SJCRH30 (cell line): ENCODE measurements at places on chromosomes 11 and 22. TPM values are rescaled to one million over a fixed set of nuclear protein-coding genes. Genes with fewer than 3 reads are reported as not detected.

DNA sequence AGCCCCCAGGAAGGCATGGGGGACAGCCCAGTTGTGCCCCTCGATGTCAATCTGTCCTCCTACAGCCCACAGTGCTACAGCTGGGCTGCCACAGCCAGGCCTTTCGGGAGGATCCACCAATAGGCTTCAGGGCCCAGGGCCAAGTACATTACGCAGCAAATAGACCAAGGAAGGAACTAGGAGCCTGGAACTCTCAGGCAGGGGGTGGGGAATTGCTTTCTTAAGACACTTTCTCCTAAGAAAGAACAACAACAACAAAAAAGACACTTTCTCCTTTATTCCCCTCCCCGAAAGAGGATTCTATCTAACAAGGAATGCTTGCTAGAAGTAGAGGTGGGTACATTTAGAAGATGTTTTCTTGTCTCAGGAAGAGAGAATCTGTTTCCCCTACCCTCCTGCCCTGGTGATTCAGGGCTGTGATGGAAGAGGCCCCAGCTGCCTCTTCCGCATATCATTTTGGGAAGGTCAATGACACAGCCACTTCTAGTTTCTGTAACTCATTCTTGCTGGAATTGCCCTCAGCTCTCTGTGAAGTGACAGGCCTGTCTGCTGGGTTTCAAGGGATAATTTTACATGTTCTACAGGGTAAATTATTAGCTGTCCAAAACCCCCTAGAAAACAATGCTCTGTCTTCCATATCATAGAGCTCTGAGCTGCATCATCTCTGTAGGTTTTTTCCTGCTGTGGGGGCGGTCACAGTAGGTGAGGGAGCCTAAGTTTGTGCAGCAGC, 6.0 kb upstream of the MALAT1 start:
- no peak overlapping the region for H3K4me3 ChIP-seq
- peak; percentile 59 for DNase-seq
- peak overlapping the region; percentile 90 for H3K27ac ChIP-seq
- no peaks in the 10 kb centered on the region for H3K27me3 ChIP-seq

Gene DEFB131B
- total RNA-seq, result not detected in 2 replicates

GRCh38 chr11:78549624-78550409, 24.8 kb downstream of the NARS2 start:
- no peaks in the 10 kb centered on the region for H3K27me3 ChIP-seq
- no peaks in the 10 kb centered on the region for H3K4me1 ChIP-seq
- H3K4me3 ChIP-seq, result no peak overlapping the region
- no peak overlapping the region for H3K27ac ChIP-seq
- peaks cover 3% of the 10 kb centered on the region; the same call in 1 of the 2 replicates for H3K36me3 ChIP-seq

GRCh38 chr22:43851058-43851978, 11.0 kb downstream of the SULT4A1 start:
- no peak for DNase-seq
- no peaks in the 10 kb centered on the region for H3K36me3 ChIP-seq
- no peaks in the 10 kb centered on the region for H3K4me1 ChIP-seq
- peaks cover 3% of the 10 kb centered on the region; the same call in 1 of the 2 replicates for H3K27me3 ChIP-seq
- H3K27ac ChIP-seq, result no peak overlapping the region
- no peak overlapping the region for H3K4me3 ChIP-seq

Gene LDLRAD3
- 36.5 and 38.8 TPM in 2 replicates for total RNA-seq

Gene YAP1
- 37.5 and 42.7 TPM in 2 replicates for total RNA-seq

Gene XPNPEP3
- 17.3 and 18.2 TPM in 2 replicates for total RNA-seq

Gene SCGB1A1
- total RNA-seq, result not detected in 2 replicates

- no peak overlapping the region for H3K27ac ChIP-seq
- H3K4me1 ChIP-seq, result no peaks in the 10 kb centered on the region
- no peak for DNase-seq
- H3K27me3 ChIP-seq, result no peaks in the 10 kb centered on the region; the same call in 1 of the 2 replicates
Measured at GRCh38 chr11:133653336-133653735, 121.0 kb upstream of the OPCML start.

- no peak overlapping the region for H3K4me3 ChIP-seq
- no peak for DNase-seq
- H3K4me1 ChIP-seq, result no peaks in the 10 kb centered on the region
- H3K27ac ChIP-seq, result no peak overlapping the region
Measured at GRCh38 chr11:80980227-80980626, 1539.4 kb upstream of the TENM4 start.

Gene NDUFS3
- total RNA-seq, result 118 and 135 TPM in 2 replicates

DNA sequence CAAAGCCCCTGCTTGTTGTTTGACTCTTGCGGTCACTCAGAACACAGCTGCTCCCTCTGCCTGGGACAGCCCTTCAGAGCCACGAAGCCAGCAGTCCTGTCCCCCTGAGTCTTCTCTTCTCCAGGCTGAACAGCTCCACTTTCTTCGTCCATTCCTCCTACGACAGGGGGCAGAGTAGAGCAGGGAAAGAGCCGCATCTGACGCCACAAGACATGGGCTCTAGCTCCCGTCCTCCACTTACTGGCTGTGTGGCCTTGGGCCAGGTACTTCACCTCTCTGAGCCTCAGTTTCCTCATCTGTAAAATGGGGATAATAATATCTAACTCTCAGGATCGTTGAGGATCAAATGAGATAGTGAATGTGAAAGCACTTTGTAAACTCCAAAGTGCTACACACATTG, 29.9 kb downstream of the CHRDL2 start:
- no peaks in the 10 kb centered on the region for H3K27me3 ChIP-seq
- H3K4me1 ChIP-seq, result no peaks in the 10 kb centered on the region; the same call in 1 of the 2 replicates
- no peaks in the 10 kb centered on the region for H3K36me3 ChIP-seq
- H3K27ac ChIP-seq, result no peak overlapping the region
- H3K4me3 ChIP-seq, result no peak overlapping the region

Gene NUDT8
- 0.76 and 2.4 TPM in 2 replicates for total RNA-seq

Gene SLC22A9
- total RNA-seq, result not detected in 2 replicates

- DNase-seq, result no peak
- no peak overlapping the region for H3K27ac ChIP-seq
- H3K27me3 ChIP-seq, result no peaks in the 10 kb centered on the region
- no peaks in the 10 kb centered on the region; the same call in 1 of the 2 replicates for H3K36me3 ChIP-seq
- H3K4me3 ChIP-seq, result no peak overlapping the region
Measured at GRCh38 chr22:25144522-25144921, 55.1 kb upstream of the CRYBB3 start.

DNA sequence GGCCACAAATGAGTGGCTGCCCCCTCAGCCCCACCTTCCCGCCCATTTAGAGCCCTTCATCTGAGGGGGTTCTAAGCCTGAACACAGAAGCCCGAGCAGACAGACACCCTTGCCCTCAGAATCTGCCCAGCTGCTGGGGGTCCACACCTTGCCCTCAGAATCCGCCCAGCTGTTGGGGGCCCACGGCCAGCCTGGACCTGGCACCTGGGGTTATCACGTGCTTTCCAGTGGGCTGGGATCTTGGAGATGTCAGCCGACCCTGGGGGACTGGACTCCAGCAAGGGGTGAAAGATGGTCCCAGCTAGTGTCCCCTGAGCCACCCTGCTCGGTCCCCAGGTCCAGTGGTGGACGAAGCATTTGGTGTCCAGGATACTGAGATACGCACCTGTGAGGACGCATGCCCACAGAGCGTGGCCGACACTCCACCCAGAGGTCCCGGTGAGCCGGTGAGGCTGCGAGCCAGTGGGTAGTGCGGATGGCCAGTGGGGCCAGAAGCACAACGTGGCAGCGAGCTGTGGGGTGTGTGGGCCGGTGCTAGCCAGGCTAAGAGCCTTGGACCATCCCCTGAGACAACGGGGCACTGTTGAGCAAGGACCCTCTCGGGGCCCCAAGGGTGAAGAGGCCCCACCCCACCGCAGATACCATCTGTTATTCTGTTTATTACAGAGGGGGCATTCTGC, 3.1 kb upstream of the CTSD start:
- H3K4me3 ChIP-seq, result no peak overlapping the region
- H3K27me3 ChIP-seq, result 0 out of 2 replicates have a peak, but pooled peaks cover 3% of the 10 kb centered on the region
- H3K36me3 ChIP-seq, result no peaks in the 10 kb centered on the region
- peaks cover 13% of the 10 kb centered on the region for H3K4me1 ChIP-seq
- DNase-seq, result no peak
- H3K27ac ChIP-seq, result no peak overlapping the region

Gene OR5B3
- not detected in 2 replicates for total RNA-seq

DNA sequence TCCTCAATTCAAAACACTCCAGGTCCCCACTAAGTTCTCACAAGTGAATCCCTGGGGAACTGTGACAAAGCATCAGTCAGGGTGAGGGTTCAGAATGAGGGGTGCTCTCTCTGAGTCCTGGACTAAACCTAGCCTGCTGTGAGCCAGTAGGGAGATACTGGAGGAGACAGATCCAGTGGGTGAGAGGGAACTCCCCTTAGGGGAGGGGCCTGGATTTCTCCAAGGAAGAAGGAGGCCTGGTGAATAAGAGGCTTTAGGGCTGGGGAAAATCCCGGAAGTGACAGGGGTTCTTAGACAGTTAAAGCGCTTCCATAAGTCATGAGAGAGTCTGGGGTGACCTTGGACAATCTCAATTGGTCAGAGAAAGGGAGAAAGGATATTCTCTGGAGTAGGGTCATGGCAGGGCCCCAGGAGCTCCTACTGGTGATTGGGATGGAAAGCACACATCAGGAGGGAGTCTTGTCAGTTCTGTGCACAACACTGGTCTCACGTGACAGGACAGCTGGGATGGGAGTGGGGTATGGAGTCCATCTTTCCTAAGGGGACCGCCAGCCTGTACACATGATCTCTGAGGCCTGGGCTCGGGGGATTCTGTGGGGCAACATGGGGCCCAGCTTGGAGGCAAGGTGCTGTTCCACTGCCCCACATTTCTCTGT, 1.5 kb downstream of the TBC1D10A start:
- peak; percentile 11 for DNase-seq
- H3K27ac ChIP-seq, result peak overlapping the region; percentile 34
- H3K4me1 ChIP-seq, result peaks cover 17% of the 10 kb centered on the region
- H3K4me3 ChIP-seq, result no peak overlapping the region
- H3K27me3 ChIP-seq, result no peaks in the 10 kb centered on the region

Gene TSPAN32
- total RNA-seq, result 0.57 TPM in 1 of 2 replicates, not detected in the other

GRCh38 chr11:66326261-66327111, 9.6 kb upstream of the CD248 start:
- no peak overlapping the region for H3K4me3 ChIP-seq
- no peaks in the 10 kb centered on the region for H3K27me3 ChIP-seq
- H3K36me3 ChIP-seq, result no peaks in the 10 kb centered on the region
- no peak for DNase-seq
- H3K4me1 ChIP-seq, result peaks cover 7% of the 10 kb centered on the region; the same call in 1 of the 2 replicates

Gene PRG3
- not detected in 2 replicates for total RNA-seq

GRCh38 chr22:37636186-37636948, 3.1 kb upstream of the SH3BP1 start:
- no peak overlapping the region for H3K4me3 ChIP-seq
- peak overlapping the region; percentile 41 for H3K27ac ChIP-seq
- DNase-seq, result peak; percentile 78
- no peaks in the 10 kb centered on the region for H3K36me3 ChIP-seq
- no peaks in the 10 kb centered on the region for H3K27me3 ChIP-seq

Gene NCAM1
- 76.7 and 86.8 TPM in 2 replicates for total RNA-seq

- H3K36me3 ChIP-seq, result no peaks in the 10 kb centered on the region
- DNase-seq, result no peak
- no peaks in the 10 kb centered on the region for H3K4me1 ChIP-seq
- no peaks in the 10 kb centered on the region for H3K27me3 ChIP-seq
- H3K27ac ChIP-seq, result no peak overlapping the region
Measured at GRCh38 chr11:78768971-78769370, 194.3 kb upstream of the NARS2 start.

Gene OR51B5
- total RNA-seq, result 0.28 TPM in 1 of 2 replicates, not detected in the other

Gene MISFA
- total RNA-seq, result 2.1 and 2.5 TPM in 2 replicates

GRCh38 chr22:34960005-34960404, 106.0 kb upstream of the ISX start:
- no peaks in the 10 kb centered on the region for H3K27me3 ChIP-seq
- no peak for DNase-seq
- no peaks in the 10 kb centered on the region for H3K36me3 ChIP-seq
- no peak overlapping the region for H3K4me3 ChIP-seq

Gene FBLN1
- 19.6 and 21.0 TPM in 2 replicates for total RNA-seq

DNA sequence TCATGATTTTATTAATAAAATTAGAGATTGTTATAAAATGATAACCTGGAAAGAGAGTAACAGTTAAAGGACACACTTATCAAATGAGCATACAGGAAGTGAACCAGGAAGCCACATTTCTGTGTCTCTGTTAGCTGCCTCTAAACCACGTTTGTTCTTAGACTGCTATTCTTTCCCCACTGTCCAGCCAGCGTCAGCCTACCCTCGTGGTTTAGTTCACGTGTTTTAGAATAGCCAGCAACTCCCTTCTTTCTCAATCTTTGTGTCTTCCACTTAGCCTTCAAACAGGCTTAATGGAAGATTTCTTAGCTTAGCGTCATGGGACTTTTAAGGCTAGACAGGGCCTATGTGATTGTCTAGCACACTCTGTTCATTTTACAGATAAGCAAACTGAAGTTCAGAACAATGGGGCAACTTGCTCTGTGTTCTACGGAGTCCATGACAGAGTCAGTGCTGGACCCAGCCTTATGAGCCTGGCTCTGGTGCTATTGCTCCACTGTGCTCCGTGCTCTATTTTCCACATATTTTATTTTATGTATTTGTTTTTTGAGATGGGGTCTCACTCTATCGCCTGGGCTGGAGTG, 27.2 kb downstream of the GRAMD1B start:
- DNase-seq, result no peak
- H3K27me3 ChIP-seq, result no peaks in the 10 kb centered on the region
- no peak overlapping the region for H3K4me3 ChIP-seq
- H3K4me1 ChIP-seq, result peaks cover 41% of the 10 kb centered on the region

DNA sequence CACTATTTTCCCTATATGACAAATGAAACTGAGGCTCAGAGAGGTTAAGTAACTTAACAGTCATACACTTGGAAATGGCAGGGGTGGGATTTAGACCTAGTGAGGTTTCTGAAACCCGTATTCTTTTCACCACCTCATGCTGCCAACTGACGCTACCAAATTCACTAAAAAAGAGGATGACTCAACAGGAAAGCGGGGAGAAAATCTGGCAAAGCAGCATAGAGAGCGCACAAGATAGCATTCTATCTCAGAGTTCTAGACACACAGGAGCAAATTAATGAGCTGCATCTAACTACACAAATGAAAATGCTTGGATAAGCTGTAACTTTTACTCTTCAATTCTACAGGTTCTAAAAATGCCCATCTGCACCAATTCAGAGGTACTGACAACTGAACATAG, 136.4 kb downstream of the RBFOX2 start:
- H3K27ac ChIP-seq, result no peak overlapping the region
- peaks cover 8% of the 10 kb centered on the region for H3K4me1 ChIP-seq
- H3K4me3 ChIP-seq, result no peak overlapping the region
- DNase-seq, result no peak

DNA sequence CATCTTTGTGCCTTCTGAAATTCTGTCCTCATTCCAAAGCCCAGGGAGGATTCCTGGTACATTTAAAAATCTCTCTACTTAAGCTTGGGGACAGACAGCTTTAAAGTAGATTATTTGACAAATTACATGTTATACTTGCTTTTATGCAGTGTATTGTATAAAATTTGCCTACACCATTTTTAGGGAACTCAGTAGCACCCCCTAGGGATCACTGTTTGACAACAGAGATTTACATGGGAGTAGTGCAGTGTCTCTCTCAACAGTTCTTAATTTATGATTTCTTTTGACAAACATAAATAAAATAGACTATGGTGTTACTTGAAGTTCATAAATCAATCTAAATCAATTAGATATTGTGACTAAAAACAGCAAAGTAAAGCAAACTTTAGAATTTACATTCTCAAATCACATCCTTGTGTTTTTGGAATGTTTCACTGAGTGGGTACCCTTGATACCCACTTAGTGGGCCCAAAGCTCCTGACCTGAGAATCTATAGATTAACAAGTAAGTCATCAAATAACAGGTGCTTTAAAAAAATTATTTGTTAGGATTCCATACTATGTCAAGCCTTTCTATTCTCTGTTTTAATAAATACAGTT, 428.8 kb downstream of the DYNC2H1 start:
- H3K27ac ChIP-seq, result no peak overlapping the region
- no peaks in the 10 kb centered on the region for H3K27me3 ChIP-seq
- H3K4me1 ChIP-seq, result peaks cover 2% of the 10 kb centered on the region
- peak; percentile 36 for DNase-seq
- H3K4me3 ChIP-seq, result no peak overlapping the region

GRCh38 chr11:107102692-107103477, 84.6 kb upstream of the GUCY1A2 start:
- no peaks in the 10 kb centered on the region for H3K36me3 ChIP-seq
- DNase-seq, result peak; percentile 4
- H3K4me3 ChIP-seq, result no peak overlapping the region
- no peaks in the 10 kb centered on the region for H3K27me3 ChIP-seq
- no peaks in the 10 kb centered on the region for H3K4me1 ChIP-seq
